ENCODE measurements at places on chromosomes 13 and 19.

DNA sequence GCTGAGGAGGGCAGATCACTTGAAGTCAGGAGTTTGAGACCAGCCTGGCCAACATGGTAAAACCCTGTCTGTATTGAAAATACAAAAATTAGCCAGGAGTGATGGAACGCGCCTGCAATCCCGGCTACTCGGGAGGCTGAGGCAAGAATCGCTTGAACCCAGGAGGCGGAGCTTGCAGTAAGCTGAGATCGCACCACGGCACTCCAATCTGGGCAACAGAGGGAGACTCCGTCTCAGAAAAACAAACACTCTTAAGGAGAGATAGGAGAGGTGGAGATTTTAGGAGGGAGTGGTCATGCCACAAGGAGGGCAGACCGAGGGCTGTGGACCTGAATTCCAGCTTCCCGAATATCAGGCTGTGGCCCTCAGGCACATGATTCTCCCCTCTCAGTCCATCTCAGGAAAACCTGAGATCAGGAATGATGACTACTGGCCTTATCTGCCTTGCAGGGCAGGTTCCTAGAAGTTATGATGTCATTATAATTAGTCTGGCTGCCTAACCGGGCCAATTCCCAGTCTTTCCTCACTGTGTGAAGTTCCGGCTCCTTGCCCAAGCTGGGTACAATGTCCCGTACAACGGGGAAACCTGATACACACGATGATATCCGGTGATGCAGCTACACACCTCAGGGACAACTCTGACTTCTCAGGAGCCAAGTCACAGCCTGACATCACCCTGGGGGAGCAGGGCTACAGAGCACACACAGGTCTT, 2.5 kb downstream of the SLC35E1 start:
- DNase-seq = no peak

- no peak for DNase-seq
Observed at GRCh38 chr19:13830114-13830740, 35.0 kb downstream of the ZSWIM4 start.

DNA sequence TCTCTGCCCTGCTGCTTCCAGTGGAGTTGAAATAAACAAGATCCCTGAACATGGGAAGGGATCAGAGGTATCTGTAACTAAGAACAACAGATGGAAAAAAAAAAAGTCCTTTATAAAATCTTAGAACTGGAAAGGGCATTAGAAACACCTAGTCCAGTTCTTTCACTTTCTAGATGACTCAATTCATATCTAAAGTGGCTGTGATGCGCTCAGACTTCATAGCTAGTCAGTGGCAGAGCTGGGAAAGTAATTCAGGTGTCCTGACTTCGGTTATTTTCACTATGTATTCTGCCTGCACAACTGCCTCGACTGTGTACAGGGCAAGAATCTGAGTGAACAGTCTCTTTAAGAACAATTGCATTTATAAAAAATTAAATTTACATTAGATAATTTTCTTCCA, 151.8 kb upstream of the TMTC4 start:
- no peak for DNase-seq

DNA sequence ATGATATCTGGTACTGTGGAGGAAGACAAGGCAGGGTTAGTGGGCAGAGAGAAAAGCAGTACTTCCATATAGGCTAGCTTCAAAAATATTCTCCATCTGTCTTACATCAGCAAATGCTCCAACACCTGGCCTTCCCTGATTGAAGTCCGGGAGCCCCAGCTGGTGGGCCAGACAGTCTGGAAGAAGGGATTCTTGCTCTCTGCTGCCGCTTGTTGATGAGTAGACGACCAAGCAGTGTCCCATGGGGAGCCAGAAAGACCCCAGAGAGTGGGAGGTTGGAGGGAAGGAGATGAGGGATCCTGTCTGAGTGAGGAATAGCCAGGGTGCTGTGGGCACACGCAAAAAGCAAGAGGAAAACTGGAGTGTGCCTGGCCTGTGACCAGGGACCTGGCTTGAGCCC, 95.1 kb downstream of the ATP8A2 start:
- DNase-seq = peak; percentile 41

- peak; percentile 45 for DNase-seq
Observed at GRCh38 chr19:1274852-1275259, 474 bp upstream of the FAM174C start.

All from D341Med (cell line).